ENCODE measurements at places on chromosomes 12 and 14.
A peak's percentile ranks its signal among the peaks of the same experiment; 100 is the strongest.

- DNase-seq, result no peak
These were observed 66.5 kb upstream of the MAX start for GRCh38 chr14:65168840-65169239.

- DNase-seq, result no peak
These were observed 78.1 kb upstream of the GALNT9 start for GRCh38 chr12:132407451-132407961.

DNA sequence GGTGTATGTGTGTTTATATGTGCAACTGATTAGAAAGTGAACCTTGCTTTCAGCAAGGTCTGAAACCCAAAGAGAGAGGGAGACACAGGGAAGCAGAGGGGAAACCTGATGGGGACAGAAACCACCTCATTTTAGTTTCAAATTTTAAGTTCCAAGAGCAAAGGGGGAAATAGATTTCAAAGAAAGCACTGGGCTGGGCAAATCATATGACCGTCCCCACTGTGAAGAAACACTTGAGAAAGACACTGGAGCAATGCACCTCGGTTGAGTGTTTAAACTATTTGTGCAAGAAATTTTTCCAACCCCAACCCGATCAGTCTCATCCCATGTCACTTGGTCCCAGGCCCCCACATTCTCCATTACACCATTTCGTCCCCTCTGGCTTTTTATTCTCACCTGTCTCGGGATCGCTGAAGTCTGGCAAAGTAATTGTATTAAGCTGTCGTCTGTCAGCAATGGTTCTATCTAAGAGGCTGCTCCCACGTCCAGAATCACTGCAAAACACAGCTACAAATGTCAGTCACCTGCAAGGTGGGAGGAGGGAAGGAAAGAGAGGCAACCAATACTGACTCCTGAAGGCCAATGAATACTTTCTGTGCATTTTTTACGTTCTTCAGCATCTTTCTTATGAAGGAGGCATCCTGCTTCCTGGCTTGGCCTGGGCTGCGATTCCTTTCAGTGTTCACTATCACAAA, 205.7 kb downstream of the TTC7B start:
- no peak for DNase-seq

DNA sequence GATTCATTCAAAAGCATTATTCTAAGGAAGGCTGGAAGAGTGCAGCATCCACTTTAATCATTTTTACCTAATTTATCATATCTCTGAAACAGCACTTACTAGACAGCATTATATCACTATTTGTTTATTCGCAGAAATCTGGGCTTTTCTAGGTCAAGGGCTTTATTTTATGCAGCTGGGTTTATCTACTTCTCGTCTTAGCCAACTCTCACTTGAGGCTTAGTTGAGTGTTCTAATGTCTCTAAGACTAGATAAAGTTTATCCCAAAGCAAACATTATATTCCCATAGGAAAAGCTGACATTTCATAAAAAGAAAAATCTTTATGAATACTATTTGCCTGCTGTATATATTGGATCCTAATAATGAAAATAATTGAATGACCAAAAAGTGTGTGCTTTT, 720.8 kb upstream of the FLRT2 start:
- no peak for DNase-seq

DNA sequence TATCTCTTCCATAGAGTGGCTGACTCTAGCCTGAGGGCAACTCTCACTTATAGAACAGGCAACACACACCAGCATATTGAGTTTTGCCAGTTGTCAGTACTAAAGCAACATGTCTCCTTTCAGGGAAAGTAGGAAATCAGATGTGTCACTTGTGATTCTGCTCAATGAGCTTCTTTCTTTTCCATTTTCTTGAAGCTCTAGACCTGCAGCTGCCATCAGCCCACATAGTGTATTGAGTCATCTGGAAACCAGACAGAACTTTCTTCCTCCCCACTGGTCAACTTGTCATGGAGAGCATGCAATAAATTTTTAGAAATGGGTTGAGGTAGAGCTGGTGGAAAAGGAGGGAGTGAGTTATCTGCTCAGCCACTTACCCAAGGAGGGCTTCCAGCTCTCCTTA, 209.0 kb upstream of the PLEKHG7 start:
- DNase-seq, result no peak

DNA sequence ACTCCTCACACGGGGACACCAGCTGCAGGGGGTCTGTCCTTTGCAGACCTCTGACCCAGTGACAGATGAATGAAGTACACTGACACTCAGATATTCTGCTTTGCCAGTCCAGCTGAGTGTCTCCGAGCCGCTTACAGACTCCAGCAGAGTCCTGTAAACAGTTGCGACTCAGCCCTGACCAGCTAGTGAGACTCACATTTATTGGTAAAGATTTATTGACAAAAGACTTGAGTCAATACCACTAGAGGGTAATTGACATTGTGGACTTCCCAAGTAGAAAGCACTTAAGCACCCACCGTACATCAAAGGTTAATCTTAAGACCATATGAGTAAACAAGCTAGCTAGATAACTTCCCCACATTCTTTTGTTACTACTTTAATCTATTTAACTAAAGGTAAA, 9.8 kb upstream of the FKBP4 start:
- no peak for DNase-seq

- no peak for DNase-seq
These were observed 8.3 kb downstream of the RNASE6 start for GRCh38 chr14:20789230-20789813.

DNA sequence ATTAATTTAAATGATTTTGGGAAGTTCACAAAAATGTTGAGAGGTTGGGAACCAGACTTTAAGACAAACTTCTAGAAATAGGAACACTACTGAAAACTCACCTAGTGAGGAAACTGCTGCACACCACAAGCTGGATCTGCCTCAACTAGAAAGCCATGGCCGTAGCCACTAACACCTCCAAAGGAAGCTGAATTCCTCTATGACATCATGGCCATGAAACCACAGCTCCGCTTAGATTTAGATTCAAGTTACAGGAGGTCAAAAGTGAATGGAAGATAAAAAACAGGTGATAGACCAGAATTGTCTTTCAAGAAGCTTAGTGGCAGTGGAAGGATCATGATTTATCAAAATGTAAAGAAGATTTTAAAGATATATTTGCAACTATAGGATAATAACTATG, 208.8 kb upstream of the ALG10 start:
- no peak for DNase-seq

GRCh38 chr12:57218030-57218853, 1.6 kb downstream of the NXPH4 start:
- DNase-seq, result no peak

DNA sequence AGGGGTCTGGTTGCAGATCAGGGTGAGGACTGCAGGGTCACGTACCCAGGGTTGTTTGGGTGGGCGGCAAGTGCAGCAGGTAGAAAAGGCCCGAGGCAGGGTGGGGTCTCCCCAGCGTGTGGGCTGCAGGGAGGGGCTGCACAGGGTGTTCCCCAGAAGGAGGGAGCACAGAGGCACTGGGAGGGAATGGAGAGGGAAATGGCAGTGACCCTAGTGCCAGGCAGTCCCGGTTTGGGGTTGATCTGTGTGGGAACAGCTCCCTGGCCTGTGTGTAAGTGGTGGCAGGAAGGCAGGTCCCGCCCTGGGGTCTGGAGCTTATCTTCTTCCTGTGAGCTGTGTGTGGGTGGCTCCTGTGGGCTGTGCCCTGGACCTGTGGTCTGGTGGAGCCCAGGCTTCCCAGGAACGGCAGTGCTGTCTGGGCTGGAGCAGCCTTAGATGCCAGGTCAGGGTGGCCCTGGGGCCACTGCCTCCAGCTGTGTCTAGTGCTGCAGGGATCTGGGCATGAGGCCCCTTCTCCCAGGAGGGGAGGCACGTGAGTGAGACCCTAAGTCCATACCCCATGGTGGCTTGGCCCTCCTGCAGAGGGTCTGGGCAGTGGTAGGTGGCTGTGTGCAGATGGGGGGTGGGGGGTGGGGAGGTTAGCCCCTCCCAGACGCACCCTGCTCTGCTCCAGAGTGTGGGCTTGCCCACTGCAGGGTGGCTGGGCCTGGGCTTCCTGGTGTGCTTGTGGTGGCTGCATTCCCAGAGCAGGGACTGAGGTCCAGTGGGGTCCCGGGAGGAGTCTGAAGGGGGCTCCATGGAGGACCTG, 363.5 kb downstream of the TMEM121 start:
- no peak for DNase-seq

DNA sequence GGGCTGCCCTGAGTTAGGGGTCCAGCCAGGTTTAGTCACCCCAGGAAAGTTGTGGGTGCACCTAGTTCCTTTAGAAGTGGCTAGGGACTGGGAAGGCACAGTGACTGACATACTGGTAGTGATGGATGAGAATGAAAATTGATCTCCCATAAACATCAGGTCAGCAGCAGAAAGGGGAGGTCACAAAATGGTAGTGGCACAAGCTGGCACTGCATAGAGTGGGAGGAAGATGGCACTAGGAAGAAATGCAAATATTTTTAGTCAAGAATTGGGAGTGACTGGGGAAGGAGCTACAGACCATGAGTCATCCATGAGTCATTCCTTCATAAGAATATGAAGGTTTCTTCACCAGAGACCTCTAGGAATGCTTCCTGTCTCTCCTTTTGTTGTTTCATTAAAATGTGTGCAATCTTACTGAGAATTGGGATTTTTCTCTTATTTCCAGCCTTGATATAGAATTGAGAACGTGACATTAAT, 198.3 kb upstream of the AMIGO2 start:
- DNase-seq, result peak; percentile 95

DNA sequence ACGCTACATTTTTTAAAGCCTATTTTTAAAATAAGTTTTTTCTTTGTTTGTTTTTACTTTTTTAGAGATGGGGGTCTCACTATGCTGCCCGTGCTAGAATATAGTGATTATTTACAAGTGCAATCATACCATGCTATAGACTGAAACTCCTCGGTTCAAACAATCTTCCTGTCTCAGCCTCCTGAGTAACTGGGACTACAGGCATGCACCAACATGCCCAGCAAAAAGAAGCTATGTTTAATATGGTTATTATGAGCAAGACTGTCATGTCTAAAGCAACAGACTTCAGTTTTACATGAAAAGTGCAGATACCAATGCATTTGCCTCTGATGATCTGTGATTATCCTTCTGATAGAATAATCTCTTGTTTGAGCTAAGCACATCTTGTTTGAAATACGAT, 45.6 kb upstream of the SGPP1 start:
- no peak for DNase-seq

GRCh38 chr12:55996201-55996714, 818 bp upstream of the SUOX start:
- peak; percentile 66 for DNase-seq

- DNase-seq, result peak; percentile 3
These were observed 408.9 kb upstream of the FBXO33 start for GRCh38 chr14:39841088-39841487.

- no peak for DNase-seq
These were observed 108.6 kb downstream of the ETV6 start for GRCh38 chr12:11758087-11758486.

GRCh38 chr14:24605435-24606190, 3.9 kb downstream of the GZMH start:
- DNase-seq, result no peak

DNA sequence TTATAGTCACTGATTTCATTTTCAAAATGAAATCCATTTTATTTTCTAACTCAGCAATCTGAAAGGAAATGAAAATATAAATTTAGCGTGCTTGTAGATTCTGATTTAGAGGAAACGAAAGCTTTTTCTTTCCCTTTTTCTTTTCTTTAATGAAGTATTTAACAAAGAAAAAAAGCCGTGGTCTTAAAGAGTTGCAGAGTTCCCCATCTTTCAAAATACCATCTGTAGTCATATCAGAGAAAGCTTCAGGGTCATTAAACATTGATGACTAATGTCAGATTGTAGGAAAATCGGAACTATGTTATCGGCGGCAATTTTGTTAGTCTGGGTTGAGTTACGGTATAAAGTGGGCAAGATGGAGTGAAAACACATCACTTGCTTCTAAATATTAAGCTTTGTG, 32.3 kb downstream of the DRAM1 start:
- DNase-seq, result no peak

- peak; percentile 46 for DNase-seq
These were observed 149.7 kb downstream of the C12orf75 start for GRCh38 chr12:105480162-105480561.

DNA sequence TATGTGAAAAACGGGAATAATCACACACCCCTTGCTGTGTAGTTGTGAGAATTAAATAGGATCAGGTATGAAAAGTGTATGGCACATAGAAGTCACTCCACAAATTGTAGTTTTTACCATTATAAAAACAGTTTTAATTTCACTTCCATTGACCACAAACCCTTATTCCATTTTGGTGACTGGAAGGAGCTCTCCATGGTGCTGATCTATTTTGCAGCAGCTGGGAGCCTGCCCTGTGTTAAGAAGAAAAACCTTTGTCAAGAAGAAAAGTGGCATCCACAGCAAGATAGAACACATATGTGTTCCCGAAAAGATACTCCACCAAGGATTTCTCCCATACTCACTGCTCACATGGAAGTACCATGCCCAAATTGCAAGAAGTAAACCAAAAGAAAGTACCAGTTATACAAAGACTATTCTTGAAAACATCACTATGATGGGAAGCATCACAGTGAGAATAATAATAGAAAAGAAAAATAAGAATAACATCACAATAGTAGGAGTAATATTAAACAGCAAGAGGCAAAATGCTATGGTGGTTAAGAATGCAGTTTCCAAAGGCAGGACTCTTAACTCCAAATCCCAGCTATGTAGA, 58.7 kb downstream of the TUNAR start:
- peak; percentile 31 for DNase-seq

- DNase-seq, result no peak
These were observed 25.0 kb downstream of the RAB35 start for GRCh38 chr12:120091371-120092090.

- no peak for DNase-seq
These were observed 5.3 kb downstream of the USP15 start for GRCh38 chr12:62265511-62265910.

GRCh38 chr12:127038761-127039160, 1228.2 kb upstream of the TMEM132C start:
- DNase-seq, result no peak

DNA sequence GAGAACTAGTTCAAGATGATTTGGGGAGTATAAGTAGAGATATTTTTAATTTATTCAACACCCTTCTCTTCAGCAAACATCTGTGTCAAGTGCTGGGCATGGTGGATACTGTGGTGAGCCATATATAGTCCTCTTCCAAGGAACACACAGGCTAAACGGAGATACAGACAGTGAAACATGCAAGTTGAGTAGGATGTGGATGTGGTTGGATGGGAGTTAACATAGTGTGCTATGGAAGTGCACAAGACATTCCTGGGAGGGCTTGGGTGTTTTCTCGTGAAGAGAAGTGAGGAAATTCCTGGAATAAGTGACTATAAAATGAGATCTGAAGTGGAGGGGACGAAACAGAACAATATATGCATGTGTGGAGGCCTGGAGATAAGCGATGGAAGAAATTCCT, 181.1 kb upstream of the NPAS3 start:
- DNase-seq, result peak; percentile 4

DNA sequence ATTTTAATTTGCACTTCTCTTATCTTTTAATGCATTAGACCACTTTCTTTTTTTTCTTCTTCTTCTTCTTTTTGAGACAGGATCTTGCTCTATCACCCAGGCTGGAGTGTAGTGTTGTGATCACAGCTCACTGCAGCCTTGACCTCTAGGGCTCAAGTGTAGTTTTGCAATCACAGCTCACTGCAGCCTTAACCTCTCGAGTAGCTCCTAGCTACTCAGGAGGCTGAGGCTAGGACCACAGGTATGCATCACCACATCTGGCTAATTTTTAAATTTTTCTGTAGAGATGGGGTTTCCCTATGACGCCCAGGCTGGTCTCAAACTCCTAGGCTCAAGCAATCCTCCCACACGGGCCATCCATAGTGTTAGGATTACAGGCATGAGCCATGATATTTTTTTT, 12.7 kb downstream of the TMED8 start:
- DNase-seq, result no peak

- no peak for DNase-seq
These were observed 465.3 kb downstream of the RAD51B start for GRCh38 chr14:68284834-68285233.

- peak; percentile 67 for DNase-seq
These were observed at the start of gene MGP for GRCh38 chr12:14885718-14886221. Gene MGP (minus strand): TSS chr12:14885854. CDS start chr12:14885791, 63 bp downstream.

Measured in fibroblast of upper back skin (primary cell).